ENCODE measurements at places on chromosomes 3 and 15.

DNA sequence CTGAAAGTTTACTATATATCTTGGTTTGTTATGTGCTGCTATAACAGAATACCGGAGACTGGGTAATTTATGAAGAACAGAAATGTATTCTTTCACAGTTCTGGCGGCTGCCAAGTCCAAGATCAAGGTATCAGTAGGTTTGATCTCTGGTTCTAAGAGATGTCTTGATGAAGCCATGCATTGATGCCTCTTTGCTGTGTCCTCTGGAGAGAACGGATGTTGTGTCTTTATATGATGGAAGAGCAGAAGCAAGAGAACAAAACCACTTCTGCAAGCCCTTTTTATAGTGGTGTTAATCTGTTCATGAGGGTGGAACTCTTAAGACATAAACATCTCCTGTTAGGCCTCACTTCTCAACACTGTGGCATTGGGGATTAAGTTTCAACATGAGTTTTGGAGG is 62.7 kb downstream of the TCF12 start:
- no peak for DNase-seq

DNA sequence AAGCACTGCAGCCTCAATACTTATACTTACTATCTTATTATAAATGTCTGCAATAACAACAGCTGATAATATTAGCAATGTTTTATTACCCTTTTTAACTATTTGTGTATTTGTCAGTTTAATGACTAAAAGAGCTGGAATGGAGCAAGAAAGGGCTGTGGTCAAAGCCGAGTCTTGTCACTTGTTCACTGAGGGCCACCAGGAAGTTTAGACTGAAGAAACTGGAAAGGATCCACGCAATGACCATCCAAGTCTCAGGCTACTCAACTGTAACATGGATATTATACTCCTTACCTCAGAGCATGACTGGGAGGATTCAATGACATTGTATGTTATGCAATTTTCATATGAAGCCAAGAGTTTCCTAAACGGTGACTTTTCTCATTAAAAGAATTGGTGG is 90.4 kb downstream of the TJP1 start:
- no peak for DNase-seq

GRCh38 chr3:140715035-140715434 is 37.2 kb downstream of the TRIM42 start:
- no peak for DNase-seq

DNA sequence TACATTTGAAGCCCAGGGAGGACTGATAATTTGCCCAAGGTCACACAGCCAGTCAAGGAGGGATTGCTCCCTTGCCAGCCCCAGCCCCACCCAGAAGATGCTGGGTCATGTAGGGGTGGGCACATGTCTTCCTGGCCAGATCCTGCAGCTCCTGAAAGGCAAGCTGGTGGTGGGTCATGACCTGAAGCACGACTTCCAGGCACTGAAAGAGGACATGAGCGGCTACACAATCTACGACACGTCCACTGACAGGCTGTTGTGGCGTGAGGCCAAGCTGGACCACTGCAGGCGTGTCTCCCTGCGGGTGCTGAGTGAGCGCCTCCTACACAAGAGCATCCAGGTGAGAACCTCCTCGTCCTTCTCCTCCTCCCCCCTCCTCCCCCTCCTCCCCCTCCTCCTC is 13.2 kb downstream of the ISG20 start:
- no peak for DNase-seq

GRCh38 chr3:16520970-16521881 is 7.7 kb upstream of the RFTN1 start:
- DNase-seq = no peak

GRCh38 chr3:21062831-21063294 is 688.1 kb downstream of the ZNF385D start:
- DNase-seq = no peak

All from stimulated activated CD8-positive, alpha-beta memory T cell treated with anti-CD3 and anti-CD28 coated beads, Interleukin-12 subunit alpha, Interleukin-12 subunit beta, amount 100 ng/mL, for 4 hours (primary cell).